EH (cell line): ENCODE measurements at places on chromosomes 7 and 10.
A peak's percentile ranks its signal among the peaks of the same experiment; 100 is the strongest.

DNA sequence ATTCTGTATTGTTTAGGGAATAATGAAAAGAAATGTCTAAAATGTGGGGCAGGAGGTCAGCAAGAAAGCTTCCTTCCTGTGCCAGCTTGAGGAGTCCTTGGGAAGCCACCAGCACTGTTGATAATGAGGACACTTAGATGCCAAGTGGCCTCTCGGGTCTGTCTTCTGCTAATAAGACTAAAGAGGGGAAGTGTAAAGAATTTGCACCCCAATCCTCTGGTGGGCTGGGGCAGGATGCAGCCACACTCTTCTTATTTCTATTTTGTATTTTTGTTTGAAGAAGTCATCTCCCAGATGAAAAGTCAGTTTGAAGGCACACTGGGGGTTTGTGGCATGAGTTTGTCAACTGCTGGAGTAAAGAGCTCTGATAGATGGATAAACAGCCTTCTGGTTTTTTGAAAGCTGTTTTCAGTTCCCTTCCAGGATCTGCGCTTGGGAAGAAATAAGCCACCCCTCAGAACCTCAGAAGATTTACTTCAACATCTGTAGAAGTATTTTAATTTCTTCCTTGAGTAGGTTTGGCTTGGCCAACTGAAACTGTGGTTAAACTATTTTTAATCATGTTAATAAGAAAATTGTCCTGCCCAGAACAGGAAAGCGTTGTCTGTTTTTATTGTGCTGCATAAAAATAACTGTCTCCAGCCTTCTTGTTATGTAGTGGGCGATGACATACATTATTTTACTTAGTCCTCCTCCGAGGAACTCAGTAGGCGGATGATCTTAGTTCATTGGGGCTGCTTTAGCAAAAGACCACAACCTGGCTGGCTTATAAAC is 128.8 kb upstream of the GPR26 start:
- no peak for DNase-seq

DNA sequence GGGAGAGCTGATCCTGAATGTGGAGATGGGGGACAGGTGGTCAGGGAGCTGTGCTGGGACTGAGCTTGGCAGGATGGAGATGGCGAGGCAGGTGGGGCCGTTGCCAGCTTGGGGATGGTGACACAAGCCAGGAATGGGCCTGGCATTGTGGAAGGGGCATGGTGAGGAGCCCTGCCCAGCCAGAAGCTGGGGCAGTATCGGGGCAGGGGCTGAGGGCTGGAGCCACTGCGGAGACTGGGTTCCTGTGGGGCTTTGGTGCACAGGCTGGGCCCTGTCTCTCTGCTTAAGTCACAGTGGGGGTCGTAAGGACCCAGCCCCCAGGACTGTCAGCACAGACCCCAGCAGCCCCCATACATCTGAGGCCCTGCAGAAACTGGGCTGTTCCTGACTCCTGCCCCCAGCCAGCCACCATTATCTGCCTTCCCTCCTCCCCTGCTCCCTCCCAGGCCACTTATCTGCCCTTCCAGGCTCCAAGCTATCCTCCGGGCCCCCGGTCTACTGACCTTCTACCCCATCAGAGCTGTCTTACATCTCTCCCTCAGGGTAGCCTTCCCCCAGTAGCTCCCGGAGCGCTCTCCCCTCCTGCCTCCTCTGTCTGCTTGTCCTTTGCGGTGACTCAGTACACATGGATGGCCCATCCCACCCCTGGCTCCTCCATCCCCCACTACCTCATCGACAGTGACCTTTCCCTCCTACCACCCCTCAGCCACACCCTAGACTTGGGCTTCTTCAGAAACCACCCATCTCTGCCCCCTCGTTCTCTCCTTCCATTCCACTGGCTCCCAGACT is 44.2 kb downstream of the PPIF start:
- peak; percentile 54 for DNase-seq

GRCh38 chr10:129744134-129745111 is 219.7 kb downstream of the EBF3 start:
- DNase-seq: no peak

- DNase-seq: no peak
These were observed 143.8 kb downstream of the TPST1 start for GRCh38 chr7:66348959-66349358.

DNA sequence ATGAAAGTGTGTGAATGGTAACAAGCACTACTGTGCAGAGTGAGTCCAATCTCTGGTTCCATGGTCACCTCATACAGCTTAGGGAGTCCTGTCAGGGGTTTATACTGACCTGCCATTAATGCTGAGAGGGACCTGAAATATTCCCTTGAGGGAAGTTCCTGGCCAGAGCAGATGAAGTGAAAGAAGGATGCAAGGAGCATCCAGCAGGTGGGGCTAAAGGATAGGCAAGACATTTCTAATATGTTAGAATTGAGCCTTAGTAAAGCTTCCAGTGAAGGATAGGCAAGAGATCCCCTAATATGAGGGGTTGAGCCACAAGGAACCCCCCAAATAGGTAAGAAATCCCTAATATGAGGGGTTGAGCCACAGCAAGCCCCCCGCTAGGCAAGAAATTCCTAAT is 25.5 kb upstream of the FAM221A start:
- DNase-seq: peak; percentile 18

- peak; percentile 55 for DNase-seq
These were observed 58.1 kb downstream of the ITGA8 start for GRCh38 chr10:15661574-15661973.

GRCh38 chr10:124602646-124603365 is 141.2 kb downstream of the LHPP start:
- DNase-seq: no peak

- DNase-seq: peak; percentile 75
These were observed 64.7 kb downstream of the DIP2C start for GRCh38 chr10:624605-625332.

- no peak for DNase-seq
These were observed 998 bp downstream of the CYP3A43 start for GRCh38 chr7:99828811-99829210.

- peak; percentile 49 for DNase-seq
These were observed 77.5 kb downstream of the HGF start for GRCh38 chr7:81692146-81692905.

DNA sequence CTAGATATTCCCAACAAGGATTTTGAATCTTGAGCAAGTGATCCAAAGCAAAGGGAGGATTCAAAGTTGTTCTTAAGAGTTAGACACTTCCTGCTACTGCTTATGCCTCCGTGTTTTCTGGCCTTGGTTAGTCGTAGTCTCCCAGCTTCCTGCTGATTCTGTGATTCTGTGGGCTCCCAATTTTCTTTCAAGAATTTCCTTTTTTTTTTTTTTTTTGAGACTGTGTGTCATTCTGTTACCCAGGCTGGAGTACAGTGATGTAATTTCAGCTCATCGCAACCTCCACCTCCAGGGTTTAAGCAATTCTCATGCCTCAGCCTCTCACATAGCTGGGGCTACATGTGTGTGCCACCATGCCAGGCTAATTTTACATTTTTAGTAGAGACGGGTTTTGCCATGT is 4.4 kb upstream of the ITGB8 start:
- no peak for DNase-seq

DNA sequence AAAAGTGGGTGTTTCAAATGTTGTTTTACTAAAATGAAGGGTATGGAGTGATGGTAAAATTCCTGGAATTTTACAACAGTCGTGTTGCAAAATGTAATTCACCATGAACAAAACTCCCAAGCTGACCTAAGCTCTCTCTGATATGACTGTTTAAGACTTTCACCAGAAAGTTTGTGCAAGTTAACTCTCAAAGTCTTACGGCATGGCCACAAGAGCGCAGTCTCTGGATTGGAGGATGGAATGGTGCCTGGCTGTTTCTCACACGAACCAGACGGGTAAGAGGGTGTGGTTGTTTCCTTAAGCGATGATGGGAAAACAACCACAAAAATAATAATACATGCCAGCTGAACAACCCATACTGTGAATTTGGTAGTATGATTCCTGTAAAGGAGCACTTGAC is 662.5 kb downstream of the KCNMA1 start:
- no peak for DNase-seq

- no peak for DNase-seq
These were observed 140.7 kb downstream of the PAXIP1 start for GRCh38 chr7:154862153-154862791.

DNA sequence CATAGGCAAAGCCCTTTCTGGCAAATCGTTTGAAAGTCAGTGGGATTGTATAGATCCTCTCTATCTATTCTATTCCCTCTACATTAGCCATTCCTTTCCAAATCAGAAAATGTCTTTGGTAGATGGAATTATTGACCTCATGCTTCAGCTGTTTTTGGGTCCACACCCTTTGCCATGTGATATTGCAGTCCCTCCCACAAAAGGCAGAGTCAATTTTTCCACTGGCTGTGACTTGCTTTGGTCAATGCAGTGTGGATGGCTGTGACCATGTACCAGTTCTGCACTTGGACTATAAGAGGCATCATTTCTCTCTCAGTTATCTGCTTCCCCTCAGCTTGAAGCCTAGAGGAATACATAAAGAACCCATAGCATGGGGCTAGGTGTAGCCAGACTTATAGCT is 332.9 kb downstream of the PTEN start:
- DNase-seq: no peak

- DNase-seq: no peak
These were observed 850.9 kb downstream of the LRMDA start for GRCh38 chr10:76282061-76283025.

- DNase-seq: peak; percentile 86
These were observed 21.3 kb downstream of the CALML3 start for GRCh38 chr10:5545778-5546710.

- DNase-seq: no peak
These were observed 96.9 kb downstream of the PIP4K2A start for GRCh38 chr10:22617516-22617915.

GRCh38 chr7:65004575-65004974 is 1.9 kb downstream of the ERV3-1 start:
- DNase-seq: no peak

GRCh38 chr10:103750836-103751235 is 104.5 kb downstream of the SH3PXD2A start:
- no peak for DNase-seq

- no peak for DNase-seq
These were observed 38.0 kb downstream of the MARCHF5 start for GRCh38 chr10:92328993-92329392.

GRCh38 chr10:128062881-128063563 is 63.2 kb downstream of the MKI67 start:
- DNase-seq: no peak

DNA sequence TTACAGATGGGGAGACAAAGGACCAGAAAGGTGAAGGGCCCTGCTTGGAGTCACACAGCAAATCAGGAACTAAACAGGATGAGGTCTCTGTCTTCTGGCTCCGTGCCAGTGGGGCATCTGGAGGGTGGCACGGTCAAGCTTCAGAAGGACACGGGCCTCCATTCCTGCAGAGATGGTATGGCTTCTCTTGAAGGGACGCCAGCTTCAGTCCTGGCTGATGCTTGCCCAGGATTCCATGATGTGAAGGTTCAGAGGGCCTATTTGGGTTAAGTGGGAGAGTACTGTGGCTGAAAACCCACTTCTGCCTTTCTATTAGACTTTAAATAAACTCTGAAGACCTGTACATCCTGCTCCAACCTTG is 6.1 kb downstream of the RAMP3 start:
- DNase-seq: no peak

DNA sequence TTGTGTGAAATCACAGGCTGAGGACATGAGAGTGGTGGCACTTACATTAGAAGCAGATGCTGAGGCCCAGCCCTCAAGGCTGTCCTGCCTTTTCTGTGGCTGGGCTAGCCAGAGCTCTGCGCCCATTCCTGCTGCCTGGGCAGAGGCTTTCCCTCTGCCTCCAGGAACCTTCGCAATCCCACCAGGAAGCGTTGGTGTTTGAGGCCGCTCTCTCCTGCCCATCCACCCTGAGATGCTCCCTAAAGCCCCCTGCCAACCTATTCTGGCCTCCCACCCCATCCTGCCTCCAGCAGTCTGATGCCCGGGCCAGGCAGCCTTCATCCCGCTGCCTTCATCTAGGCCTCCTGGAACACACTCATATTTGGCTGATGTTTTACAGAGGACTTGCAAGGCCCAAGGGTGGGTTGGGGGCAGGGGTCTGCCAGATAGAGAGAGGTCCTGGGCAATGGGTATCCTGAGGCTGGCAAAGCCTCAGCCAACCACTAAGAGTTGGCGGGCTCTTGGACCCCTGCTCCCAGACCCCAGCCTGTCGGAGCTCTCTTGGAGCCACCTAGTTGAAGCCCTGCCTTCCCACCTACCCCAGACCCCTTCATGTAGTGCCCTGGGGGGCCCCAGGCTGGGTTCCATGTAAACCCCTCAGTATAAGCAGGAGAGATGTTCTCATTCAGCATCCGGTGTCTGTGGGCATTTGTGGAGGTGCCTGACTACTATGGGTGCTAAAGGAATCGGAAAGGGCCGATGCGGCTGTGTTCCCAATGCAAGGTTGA is 32.7 kb downstream of the LDB3 start:
- DNase-seq: no peak

DNA sequence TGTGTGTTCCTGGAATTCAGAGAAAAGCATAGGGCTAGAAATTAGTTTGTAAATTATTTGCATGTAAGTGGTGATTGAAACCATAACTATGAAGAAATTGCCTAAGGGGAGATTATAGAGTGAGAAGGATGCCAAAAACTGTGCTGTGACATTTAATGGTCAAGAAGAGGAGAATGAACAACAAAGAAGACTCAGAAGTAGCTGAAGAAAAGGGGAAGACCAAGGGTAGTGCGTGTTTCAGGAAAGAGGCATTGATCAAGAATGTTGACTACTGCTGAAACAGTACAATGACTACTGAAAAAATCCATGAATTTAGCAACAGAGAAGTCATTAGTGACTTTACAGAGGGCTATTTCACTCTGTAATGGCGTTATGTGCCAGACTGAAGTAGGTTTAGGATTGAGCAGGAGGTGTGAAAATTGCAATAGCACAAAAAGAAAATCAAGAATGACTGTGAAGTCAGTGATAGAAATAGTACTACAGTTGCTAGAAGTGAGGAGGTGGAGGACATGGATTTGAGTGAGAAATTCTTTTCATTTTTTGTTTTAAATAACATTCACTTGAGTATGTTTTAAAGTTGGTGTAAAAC is 28.9 kb upstream of the SAMD9L start:
- peak; percentile 34 for DNase-seq

DNA sequence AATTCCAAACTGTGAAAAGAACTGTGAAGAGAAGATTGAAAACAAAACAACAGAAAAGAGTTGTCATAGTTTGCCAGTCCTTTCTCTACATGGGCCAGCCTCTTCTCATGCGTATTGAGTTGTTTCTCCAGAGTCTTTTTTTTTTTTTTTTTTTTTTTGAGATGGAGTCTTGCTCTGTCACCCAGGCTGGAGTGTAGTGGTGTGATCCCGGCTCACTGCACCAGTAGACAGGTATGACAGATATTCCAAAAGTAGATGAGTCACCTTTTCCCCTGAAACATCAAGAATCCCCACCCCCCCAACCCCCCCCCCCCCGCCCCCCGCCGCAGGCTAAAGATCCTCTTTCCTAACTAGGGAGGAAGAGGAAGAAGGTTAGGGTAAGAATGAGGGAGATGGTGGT is 15.6 kb upstream of the KMT2C start:
- no peak for DNase-seq

DNA sequence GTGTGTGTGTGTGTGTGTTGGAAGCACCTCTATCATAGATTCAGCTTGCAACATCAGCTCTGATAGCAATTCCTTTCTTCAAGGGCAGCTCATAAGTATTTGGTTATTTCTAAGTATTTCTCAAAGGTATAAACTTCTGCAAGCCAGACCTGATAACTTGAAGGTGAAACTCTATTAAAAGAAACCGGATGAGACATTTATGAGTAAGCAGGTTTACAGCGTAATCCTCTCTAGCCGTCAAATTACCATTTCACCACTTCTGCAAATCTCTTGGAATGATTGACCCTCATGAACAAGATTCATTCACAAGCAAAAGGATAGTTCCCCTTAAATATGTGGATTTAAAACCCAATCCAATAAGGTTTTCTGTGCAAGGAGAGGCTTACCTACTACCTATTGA is 23.1 kb downstream of the PDE1C start:
- DNase-seq: no peak
